ENCODE measurements at places on chromosomes 16 and 17.

DNA sequence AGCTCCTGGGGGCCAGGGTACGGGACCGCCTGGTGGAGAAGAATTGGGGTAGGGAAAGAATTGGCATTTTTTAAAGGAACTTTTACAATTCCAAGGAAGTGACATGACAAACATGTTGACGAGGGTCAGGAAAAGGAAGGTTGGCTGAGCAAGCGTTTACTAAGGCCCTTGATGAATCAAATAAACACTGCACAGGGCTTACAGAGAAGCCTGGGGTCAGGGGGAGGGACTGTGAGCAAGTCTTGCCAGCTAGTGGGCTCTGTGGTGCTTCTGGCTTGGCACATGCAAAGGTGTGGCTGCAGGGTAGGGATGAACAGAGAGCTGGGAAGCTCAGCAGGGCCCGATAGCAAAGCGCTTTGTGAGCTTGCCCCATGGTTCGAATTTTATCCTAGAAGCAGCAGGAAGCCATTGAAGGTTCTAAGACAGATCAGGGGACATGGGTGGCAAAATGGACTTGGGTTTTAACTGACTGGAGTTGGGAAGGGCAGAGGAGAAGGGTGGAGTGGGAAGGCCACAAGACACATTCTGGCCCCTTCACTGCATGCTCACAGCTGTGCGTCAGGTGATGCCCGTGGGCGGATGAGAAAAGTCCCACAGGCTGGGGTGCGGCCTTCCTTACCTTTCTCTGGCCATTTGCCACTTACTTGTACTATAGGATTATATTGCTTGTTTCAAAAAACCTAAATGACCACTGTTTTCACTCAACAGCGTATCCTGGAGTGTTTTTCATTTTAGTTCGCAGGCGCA is 117.8 kb downstream of the SOCS1 start:
- no peak for DNase-seq

GRCh38 chr17:55576996-55577586 is 65.8 kb upstream of the SMIM36 start:
- peak; percentile 77 for DNase-seq

DNA sequence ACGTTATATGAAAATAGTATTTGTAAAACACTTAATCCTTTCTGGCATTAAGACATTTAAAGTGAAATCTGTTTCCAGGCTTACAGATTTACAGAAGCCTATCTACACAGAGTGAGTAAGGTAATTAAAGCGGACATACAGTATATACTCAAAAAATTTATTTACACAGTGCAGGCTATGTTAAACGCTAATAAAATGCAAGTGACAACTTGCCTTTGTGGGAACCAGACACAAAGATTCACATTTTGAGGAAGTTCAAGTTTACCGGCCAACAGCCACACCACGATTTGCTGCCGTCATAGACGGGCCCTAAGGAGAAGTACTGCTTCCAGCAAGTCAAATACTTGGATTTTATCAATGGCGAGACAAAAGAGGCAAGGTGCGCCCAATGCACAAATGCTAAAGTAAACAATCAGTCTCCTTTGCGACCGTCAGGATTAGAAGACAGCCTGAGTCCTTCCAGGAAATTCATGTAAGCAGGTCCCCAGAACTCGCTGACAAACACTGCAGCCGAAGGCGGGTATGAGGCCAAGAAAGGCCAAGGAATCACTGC is 801 bp downstream of the VPS35 start:
- DNase-seq = no peak

- DNase-seq = no peak
These were observed 29.1 kb downstream of the TMEM100 start for GRCh38 chr17:55693254-55694216.

- no peak for DNase-seq
These were observed 922 bp upstream of the MRPL58 start for GRCh38 chr17:75011401-75012095.

DNA sequence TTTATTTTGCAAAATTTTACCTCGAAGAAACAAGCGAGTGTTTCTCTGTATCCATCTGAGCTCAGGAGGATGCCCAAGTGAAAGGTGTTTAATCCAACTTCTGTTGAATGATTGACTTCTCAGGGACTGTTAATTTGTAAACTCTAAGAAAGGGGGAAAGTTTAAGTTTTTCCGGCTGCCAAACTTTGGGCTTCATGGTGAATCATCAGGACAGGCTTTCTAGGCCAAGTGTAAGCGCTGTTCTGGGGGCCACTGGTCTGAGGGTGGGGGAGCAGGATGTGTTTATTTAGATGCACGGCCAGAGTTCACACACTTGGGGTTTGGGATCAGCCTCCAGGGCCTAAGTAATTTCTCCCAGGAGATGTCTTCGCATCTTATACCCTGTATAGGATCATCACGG is 110.4 kb downstream of the PITPNC1 start:
- DNase-seq = no peak

GRCh38 chr16:1779741-1780676 is 2.4 kb downstream of the SPSB3 start:
- DNase-seq = no peak

- no peak for DNase-seq
These were observed 77.9 kb downstream of the CCT6B start for GRCh38 chr17:34883106-34884000.

DNA sequence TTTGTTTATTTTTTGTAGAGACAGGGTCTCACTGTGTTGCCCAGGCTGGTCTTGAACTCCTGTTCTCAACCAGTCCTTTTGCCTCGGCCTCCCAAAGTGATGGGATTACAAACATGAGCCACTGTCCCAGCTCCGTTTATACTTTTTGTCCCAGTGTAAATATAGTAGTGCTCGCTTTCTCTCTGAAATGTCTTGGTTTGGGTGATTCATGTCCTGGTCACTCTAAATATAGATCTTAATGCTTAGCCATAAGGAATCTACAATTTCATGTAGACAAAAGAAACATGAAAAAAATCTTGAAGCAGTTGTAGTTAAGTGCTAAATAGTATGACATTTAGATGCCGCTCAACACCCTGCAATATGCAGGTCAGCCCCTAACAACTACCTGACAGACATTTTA is 126.9 kb downstream of the KATNIP start:
- DNase-seq = no peak

DNA sequence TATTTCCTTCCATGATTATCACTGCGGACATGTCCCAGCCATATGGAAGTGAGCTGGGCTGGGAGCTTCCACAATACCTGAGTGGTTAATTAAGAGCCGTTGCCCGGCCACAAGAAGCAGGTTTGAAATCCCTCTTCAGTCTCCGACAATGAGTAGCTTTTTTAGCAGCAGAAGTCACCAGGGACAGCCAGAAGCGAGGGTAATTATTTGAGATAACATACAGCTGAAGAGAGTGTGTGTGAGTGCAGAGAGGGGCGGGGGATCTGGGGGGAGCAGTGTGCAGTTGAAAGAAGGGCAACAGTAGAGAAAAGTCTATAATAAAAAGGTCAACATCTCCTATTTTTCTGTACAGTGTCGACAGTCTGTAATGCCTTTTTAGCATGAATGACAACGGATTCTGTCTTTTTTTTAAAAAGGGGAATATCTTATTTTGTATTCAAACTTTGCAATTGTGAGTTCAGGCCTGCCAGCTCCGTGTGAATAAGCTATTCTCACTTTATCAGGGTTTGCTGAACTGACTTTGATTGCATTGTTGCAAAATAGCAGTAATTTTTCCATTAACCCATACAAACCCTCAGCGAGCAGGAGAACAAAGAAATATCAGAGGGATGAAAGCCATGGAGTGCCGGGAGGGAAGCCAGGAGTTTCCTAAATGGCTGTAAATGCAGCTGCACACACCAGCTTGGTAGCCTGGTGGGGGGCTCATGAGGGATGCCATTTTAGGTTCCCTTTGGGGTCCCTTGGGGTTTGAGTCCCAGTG is 220.3 kb upstream of the IRX3 start:
- DNase-seq = no peak

DNA sequence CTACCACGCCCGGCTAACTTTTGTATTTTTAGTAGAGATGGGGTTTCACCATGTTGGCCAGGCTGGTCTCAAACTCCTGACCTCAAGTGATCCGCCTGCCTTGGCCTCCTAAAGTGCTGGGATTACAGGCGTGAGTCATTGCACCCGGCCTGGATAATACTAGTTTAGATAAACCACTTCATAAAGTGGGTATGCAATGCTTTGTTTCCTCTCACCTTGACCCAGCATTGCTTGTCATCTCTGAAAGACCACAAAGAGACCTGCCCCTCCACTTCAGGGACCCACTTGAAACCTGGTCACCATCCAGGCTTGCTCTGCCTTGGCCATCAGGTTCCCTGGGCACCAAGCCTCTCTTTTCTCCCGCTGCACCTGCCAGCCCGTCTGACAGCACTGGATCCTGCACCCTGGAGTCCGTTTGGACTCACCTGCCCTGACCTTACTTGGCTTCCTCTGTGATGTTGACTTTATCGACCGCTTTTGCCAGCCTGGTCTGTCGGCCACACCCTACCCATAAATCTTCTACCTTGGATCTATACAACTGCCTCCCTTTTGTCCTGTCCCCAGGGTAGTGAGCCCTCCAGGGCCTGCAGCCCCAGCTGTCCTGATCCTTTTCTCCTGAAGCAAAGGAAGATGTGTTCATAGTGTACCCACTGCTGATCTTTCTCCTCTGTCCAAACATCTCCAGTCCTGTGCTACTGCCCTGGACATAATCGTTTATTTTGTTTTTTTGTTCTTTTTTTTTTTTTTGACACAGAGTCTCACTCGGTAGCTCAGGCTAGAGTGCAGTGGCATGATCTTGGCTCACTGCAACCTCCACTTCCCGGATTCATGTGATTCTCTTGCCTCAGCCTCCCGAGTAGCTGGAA is 12.7 kb upstream of the ZG16 start:
- no peak for DNase-seq

- peak; percentile 43 for DNase-seq
These were observed 35.4 kb upstream of the LITAF start for GRCh38 chr16:11621920-11622651.

- DNase-seq = no peak
These were observed 11.9 kb upstream of the SLC4A1 start for GRCh38 chr17:44279666-44280391.

DNA sequence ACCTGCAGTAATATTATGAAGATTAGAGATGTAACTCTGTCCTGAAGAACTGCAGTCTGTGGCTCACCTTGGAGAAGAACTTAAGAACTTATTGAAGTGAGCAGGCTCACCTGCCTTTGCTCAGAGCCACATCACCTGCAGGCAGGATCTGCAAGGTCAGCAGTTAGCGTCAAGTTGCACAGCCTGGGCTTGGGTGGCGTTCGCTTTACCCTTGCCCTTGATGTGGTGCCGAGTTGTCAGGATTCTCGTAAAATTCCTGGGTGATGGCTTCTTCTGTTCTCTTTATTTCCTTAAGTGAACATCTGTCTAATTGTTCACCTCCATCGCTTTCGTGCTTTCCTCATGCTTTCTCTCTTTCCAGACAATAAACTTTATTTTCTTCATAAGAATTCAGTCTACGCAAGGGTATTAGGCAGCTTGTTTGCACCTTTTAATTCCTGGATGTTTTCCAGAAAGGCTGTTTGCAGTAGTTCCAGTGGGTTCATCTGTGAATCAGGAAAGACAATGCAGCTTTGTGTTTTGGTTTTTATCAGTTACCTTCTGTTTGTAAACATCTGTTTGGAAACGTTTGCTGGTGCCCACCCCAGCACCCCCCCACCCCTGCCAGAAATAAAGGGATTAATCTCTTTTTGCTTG is 254.3 kb downstream of the WWOX start:
- no peak for DNase-seq

DNA sequence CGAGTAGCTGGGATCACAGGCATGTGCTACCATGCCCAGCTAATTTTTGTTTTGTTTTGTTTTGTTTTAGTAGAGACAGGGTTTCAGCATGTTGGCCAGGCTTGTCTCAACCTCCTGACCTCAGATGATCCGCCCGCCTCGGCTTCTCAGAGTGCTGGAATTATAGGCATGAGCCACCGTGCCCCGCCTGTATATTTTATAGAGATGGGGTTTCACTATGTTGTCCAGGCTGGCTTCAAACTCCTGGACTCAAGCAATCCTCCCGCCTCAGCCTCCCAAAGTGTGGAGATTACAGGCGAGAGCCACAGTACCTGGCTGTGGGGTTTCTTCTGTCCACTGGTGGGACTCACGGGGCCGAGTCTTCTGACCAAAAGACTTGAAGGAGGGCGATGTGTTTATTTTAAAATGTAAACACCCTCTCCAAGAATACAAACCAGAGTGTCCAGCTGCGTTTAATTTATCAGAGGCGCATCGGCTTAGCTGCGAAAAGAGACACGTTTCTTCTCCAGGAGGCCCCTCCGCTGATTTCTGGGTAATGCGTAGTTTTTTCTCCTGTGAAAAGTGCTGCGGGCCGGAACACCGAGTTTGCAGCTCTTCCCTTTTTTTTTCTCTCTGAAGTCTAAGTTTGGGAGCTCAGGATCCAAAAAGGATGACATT is 86.9 kb upstream of the CIBAR2 start:
- no peak for DNase-seq

GRCh38 chr16:65070831-65071432 is 50.9 kb downstream of the CDH11 start:
- no peak for DNase-seq

DNA sequence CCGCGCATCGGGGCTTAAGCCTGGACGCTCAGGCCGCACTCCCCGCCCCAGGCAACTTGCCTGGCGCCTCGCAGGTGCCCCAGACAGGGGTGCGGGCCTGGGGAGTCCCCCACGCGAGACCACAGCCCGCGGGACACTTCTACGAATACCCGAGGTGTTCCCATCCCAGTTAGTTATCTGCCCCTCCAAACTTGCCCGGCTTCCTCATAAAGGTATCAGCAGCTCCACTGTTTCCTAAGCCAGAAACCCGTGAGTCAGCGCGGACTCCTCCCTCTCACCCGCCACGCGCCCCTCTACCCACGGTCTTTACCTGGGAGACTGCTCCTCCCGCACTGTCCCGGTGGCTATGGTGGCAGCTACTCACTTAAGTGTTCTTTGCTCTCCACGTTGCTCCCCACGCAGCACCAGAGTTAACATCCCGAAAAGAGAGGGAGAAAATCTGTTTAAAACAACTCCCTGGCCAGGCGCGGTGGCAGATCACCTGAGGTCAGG is 1.0 kb upstream of the CREBBP start:
- peak; percentile 17 for DNase-seq

GRCh38 chr17:28860363-28860808 is 5.6 kb downstream of the ERAL1 start:
- no peak for DNase-seq

GRCh38 chr17:77185137-77185536 is 44.4 kb downstream of the SEC14L1 start:
- DNase-seq = no peak

DNA sequence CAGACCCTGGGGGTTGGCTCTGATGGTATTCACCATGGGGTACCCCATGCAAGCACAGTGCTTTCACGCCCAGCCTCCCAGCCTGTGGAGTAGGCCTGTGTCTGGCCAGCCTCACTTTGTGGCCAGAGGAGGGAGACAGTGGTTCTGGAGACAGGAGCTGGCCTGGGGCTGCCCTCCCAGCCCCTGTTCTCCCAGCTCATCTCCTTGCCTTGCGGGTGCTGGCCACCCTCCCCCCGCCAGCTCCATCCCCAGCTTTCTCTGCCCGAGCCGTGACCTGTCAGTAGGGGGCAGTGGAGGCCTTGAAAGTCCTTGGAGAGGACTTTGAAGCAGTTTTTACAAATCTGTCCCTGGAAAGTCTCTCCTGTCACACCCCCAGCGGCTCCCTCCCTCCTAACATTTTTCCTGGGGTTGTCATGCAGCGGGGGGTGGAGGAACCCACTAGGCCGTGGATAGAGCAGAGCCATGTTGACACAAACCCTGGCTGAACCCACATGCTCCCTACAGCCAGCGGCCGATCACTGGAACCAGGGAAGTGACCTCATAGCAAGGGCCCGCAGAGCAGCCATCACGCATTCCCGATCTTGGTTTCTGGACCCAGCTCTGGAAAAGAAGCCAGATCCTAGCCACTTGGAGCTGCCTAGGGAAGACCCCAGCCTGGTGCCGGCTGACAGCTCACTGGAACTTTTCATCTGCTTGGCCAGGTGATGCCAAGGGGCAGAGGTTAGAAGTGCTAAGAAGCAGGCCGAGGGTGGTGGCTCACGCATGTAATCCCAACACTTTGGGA is 289.4 kb downstream of the SEC14L1 start:
- DNase-seq = peak; percentile 94
